Tibial nerve (tissue), 4 donors: ENCODE measurements at places on chromosomes 12 and 14. TPM values are rescaled to one million over a fixed set of nuclear protein-coding genes. Genes with fewer than 3 reads are reported as not detected.

GRCh38 chr12:64669270-64669842 is 59.1 kb downstream of the RASSF3 start:
- no peak for DNase-seq

- peak; percentile 100 for DNase-seq
Measured at GRCh38 chr12:57846577-57847319, at the start of gene CTDSP2. CTDSP2 (minus strand) TSS chr12:57846729; CDS start chr12:57846435, 294 bp downstream.

- DNase-seq, result no peak
Measured at GRCh38 chr12:2299206-2299605, 246.4 kb downstream of the CACNA1C start.

GRCh38 chr14:82879949-82880535 is 1346.4 kb upstream of the SEL1L start:
- DNase-seq, result no peak

Gene TAS2R8
- total RNA-seq, result not detected

Gene HAL
- 0.21 TPM for total RNA-seq

Gene JPH4
- total RNA-seq, result 1.7 TPM

Gene TAPBPL
- total RNA-seq, result 31.9 TPM

Gene GDF11
- 4.9 TPM for total RNA-seq

Gene CCDC197
- not detected for total RNA-seq
